Naive thymus-derived CD8-positive, alpha-beta T cell (primary cell): ENCODE measurements at places on chromosomes 4 and X.
A peak's percentile ranks its signal among the peaks of the same experiment; 100 is the strongest.

- H3K27me3 ChIP-seq, result no peaks in the 10 kb centered on the region
- H3K27ac ChIP-seq, result no peak overlapping the region
- DNase-seq, result no peak
- peaks cover 35% of the 10 kb centered on the region for H3K4me1 ChIP-seq
- no peak overlapping the region for H3K4me3 ChIP-seq
Measured at GRCh38 chr4:101256222-101256621, 91.1 kb downstream of the PPP3CA start.

GRCh38 chr4:67699603-67700002 is 1.4 kb downstream of the UBA6 start:
- DNase-seq, result no peak
- H3K27ac ChIP-seq, result peak overlapping the region; percentile 97
- peaks cover 27% of the 10 kb centered on the region for H3K36me3 ChIP-seq
- H3K4me3 ChIP-seq, result peak overlapping the region; percentile 98

DNA sequence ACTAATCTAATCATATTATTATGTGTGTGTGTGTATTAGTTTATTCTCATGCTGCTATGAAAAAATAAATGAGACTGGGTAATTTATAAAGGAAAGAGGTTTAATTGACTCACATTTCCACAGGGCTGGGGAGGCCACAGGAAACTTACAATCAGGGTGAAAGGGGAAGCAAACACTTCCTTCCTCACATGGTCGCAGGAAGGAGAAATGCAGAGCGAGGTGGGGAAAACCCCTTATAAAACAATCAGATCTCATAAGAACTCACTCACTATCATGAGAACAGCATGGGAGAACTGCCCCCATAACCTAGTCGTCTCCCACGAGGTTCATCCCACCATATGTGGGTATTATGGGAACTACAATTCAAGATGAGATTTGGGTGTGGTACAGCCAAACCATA is 190.9 kb upstream of the TAPT1 start:
- H3K4me1 ChIP-seq, result no peaks in the 10 kb centered on the region
- peaks cover 14% of the 10 kb centered on the region for H3K36me3 ChIP-seq
- DNase-seq, result no peak
- H3K4me3 ChIP-seq, result no peak overlapping the region
- peaks cover 2% of the 10 kb centered on the region for H3K27me3 ChIP-seq

DNA sequence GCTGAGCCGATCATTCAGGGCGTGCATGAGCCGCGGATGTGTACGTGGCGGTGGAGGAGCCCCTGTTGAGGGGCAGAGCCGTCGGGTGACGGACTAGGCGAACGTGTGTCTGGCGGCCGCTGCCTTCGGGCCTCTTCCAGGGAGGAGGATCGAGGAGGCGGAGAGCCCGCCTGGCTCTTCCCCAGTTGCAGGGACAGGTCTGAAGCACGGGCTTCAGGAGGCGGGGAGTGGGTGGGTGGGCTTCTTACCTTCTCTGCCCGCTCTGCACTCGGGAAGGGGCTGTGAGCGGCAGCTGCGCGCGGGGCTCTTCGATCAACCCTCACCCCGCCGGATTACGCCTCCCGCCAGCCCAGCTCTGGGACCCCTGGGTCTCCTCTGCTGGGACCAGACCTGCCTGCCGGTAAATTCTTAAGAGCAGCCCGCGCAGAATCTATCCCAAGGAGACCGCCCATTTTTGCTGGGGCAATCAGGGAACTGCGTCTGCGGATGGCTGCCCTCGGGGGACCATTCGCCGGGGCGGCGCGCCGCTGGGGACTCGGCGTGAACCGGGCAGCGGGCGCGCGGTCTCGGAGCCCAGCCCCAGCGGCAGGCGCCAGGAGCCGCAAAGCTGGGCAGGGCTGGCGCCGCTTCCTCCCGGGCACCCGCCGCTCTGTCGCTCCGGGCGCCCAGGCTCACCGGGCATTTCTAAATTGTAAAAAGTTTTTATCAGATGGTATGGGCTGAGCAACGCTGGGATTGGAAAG is 4.9 kb downstream of the PLAC8 start:
- no peaks in the 10 kb centered on the region for H3K27me3 ChIP-seq
- H3K4me3 ChIP-seq, result peak overlapping the region; percentile 97
- peaks cover 21% of the 10 kb centered on the region for H3K36me3 ChIP-seq
- peaks cover 47% of the 10 kb centered on the region for H3K4me1 ChIP-seq
- DNase-seq, result peak; percentile 24

DNA sequence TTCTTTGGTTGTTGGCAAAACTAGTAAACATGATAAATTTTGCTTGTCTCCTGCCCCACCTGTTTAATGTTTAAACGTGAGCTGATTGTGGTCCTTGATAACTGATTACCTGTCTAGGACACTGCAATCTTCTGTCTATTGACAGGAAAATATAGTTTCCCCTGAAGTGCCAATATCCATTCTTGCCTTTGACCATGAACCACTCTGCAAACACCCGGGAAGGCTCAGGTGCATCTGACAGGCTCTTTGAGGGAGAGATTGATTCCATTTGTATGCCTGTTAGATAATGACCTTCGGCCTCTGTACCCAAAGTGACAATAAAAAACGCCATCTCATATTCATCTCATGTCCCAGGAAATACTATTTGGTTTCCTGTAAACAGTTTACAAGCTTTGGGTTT is 453.0 kb downstream of the CENPC start:
- no peaks in the 10 kb centered on the region for H3K27me3 ChIP-seq
- no peaks in the 10 kb centered on the region for H3K36me3 ChIP-seq
- H3K4me1 ChIP-seq, result no peaks in the 10 kb centered on the region
- H3K4me3 ChIP-seq, result no peak overlapping the region

GRCh38 chrX:15207994-15208393 is 61.9 kb downstream of the ASB9 start:
- no peak overlapping the region for H3K4me3 ChIP-seq
- H3K27ac ChIP-seq, result no peak overlapping the region
- peaks cover 20% of the 10 kb centered on the region for H3K4me1 ChIP-seq
- H3K27me3 ChIP-seq, result no peaks in the 10 kb centered on the region
- no peaks in the 10 kb centered on the region for H3K36me3 ChIP-seq

DNA sequence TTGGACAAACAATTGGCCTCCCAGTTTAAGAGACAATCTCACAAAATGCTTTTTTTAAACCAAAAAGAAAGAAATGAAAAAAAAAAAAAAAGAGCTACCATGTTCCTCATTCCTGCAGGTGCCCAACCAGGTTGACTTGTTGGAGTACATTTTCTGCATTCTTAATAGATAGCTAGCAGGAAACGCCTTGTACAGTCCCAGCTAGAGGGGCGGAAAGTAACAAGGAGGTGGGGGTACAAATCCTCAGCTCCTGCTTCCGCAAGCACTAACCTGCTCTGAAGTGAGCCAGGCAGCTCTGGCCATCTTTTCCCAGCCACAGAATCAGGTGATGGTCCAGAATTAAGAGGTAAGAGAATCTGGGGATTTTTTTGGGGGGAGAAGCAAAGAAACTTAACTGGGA is at the start of gene VGLL1:
TSS of gene VGLL1 (plus strand) at position 265 of the 400 bp plus-strand sequence. CDS start 3,806 bp downstream, outside the sequence.
- H3K4me3 ChIP-seq, result no peak within 1 kb of the TSS
- DNase-seq, result no peak
- no peaks in the 10 kb centered on the region for H3K27me3 ChIP-seq
- no peaks in the 10 kb centered on the region for H3K36me3 ChIP-seq

GRCh38 chr4:183449193-183449882 is 4.9 kb downstream of the CDKN2AIP start:
- H3K27me3 ChIP-seq, result no peaks in the 10 kb centered on the region
- peak overlapping the region; percentile 60 for H3K27ac ChIP-seq
- no peak overlapping the region for H3K4me3 ChIP-seq

- peaks cover 8% of the 10 kb centered on the region for H3K4me1 ChIP-seq
- peaks cover 52% of the 10 kb centered on the region for H3K27me3 ChIP-seq
- no peak for DNase-seq
Measured at GRCh38 chrX:25025615-25026014, 9.8 kb upstream of the ARX start.

- H3K27me3 ChIP-seq, result peaks cover 2% of the 10 kb centered on the region
- no peaks in the 10 kb centered on the region for H3K36me3 ChIP-seq
- H3K27ac ChIP-seq, result no peak overlapping the region
Measured at GRCh38 chr4:155900381-155900780, 3.1 kb upstream of the TDO2 start.

DNA sequence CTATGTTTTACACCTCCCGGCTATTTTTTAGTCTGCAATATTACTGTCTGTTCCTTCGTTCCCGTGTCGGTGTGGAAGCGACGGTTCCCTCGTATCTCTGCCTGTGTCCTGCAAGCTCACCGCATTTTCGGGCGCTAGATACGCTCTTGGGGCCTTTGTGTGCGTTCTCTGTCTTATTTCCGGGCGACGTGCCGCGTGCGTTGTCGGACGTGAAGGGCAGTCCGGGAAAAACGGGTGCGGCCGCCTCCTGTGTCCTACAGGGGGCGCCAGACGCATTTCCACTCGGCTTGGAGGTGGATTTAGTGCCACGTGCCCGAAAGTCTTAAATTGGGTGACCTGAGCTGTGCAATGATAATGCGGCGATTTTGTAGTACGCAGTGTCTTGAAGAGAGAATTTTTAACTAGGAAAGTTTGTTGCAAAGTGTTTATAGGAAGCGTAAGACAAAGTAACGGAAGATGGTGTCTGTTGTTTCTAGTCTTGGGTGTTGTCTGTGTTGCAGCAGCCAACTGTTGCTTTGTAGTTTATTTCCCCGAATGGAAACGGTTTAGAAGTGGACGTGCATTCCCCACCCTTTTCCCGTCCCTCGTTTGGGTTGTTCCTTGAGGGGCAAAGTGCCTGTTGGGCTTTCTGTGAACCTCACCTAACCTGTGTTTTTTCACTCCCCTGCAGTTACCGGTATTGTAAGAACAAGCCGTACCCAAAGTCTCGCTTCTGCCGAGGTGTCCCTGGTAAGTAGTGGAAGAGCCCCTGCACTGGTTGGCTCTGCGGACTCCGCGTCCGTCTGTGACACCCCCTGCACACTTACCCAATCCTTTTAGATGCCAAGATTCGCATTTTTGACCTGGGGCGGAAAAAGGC is 720 bp downstream of the RPL10 start:
- H3K4me1 ChIP-seq, result peaks cover 32% of the 10 kb centered on the region
- no peaks in the 10 kb centered on the region for H3K27me3 ChIP-seq
